ENCODE measurements at places on chromosomes 1 and 21. TPM values are rescaled to one million over a fixed set of nuclear protein-coding genes. Genes with fewer than 3 reads are reported as not detected.

DNA sequence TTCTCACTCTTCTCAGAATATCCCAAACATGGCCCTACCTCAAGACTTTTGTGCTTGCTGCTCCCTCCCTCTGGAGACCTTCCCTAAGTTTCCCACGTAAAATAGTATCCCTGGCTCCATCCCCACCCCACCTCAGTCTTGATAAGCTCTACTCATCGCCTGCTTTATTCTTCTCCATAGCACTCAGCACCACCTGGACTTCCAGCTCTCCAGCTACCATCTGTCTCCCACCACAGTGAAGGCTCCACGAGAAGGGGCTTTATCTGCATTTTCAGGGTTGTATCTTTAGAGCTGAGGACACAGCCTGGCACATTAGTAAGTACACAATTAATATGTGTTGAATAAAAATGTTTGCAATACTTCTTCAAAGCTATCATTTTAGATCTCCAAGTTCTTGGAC is 37.8 kb downstream of the MAB21L3 start:
- no peaks in the 10 kb centered on the region for H3K27me3 ChIP-seq
- H3K4me3 ChIP-seq, result no peak overlapping the region
- no peaks in the 10 kb centered on the region for H3K36me3 ChIP-seq
- no peaks in the 10 kb centered on the region for H3K4me1 ChIP-seq
- DNase-seq, result no peak

- H3K36me3 ChIP-seq, result no peaks in the 10 kb centered on the region
- H3K27me3 ChIP-seq, result no peaks in the 10 kb centered on the region
- H3K27ac ChIP-seq, result peak overlapping the region; percentile 48
- H3K4me3 ChIP-seq, result no peak overlapping the region
- H3K4me1 ChIP-seq, result peaks cover 7% of the 10 kb centered on the region
These were observed 17.7 kb downstream of the PTPRC start for GRCh38 chr1:198656500-198656932.

- no peak overlapping the region for H3K27ac ChIP-seq
- H3K4me1 ChIP-seq, result no peaks in the 10 kb centered on the region
- no peak for DNase-seq
- H3K27me3 ChIP-seq, result no peaks in the 10 kb centered on the region
These were observed 71.9 kb downstream of the NTMT2 start for GRCh38 chr1:170217517-170218256.

DNA sequence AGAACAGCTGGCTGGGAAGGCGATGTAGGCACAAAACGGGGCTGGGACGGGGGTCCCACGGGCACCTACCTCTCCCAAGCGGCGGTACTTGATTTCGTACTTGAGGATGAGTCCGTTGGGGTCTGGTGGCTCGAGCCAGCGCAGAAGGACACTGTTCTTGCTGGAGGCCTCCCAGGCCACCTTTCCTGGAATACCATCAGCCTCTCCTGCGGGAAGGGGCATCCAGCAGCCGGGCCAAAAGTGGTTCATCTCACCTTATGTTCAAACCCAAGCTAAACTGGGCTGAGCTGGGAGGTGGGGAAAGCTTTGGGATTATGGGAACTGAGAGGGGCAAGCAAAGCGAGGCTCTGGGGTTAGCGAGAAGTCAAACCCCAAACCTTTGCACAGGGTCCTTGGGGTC is 14.3 kb downstream of the INSRR start:
- DNase-seq, result no peak
- no peaks in the 10 kb centered on the region for H3K27me3 ChIP-seq
- H3K4me1 ChIP-seq, result no peaks in the 10 kb centered on the region
- no peaks in the 10 kb centered on the region for H3K36me3 ChIP-seq
- H3K4me3 ChIP-seq, result no peak overlapping the region

DNA sequence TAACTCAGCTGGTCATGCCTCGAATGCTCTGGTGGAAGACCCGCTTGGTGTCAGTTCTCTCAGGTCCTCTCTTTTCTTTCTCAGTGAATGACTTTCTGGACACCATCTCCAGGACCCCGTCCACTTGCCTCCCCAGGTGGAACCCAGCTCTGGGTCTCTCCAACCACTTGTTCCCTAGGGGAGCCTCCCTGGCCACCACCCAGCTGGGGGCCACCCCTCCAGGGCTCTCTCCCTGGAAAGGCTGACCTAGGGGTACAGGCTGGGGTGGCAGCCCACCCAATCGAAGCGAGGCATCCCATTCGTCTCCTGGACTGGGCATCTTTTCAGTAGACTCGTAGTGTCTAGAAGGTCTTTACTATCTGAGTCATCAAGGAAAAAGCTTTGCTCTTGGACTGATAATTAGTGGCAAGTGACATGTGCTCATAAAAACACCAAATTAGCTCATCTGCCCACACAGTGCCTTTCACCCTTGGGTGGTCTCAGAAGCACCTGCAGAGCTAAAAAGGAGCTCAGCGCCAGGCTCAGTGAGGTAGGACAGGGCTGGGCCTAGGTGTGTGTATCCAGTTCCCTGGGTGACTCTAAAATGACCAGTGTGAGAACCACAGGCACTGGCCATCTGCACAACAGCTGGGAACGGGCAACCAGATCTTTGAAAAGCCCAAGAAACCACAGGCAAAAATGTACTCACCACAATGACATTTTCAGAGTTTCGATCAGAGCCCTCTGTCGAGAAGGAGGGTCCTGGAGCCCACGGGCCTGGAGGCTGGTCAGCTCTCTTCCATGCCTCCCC is 2.4 kb upstream of the PDXK start:
- no peak for DNase-seq
- no peaks in the 10 kb centered on the region for H3K27me3 ChIP-seq
- peaks cover 23% of the 10 kb centered on the region for H3K4me1 ChIP-seq
- H3K4me3 ChIP-seq, result no peak overlapping the region

GRCh38 chr1:230308039-230308438 is 118.1 kb downstream of the PGBD5 start:
- no peaks in the 10 kb centered on the region for H3K27me3 ChIP-seq
- DNase-seq, result no peak
- no peaks in the 10 kb centered on the region for H3K36me3 ChIP-seq
- no peaks in the 10 kb centered on the region for H3K4me1 ChIP-seq

DNA sequence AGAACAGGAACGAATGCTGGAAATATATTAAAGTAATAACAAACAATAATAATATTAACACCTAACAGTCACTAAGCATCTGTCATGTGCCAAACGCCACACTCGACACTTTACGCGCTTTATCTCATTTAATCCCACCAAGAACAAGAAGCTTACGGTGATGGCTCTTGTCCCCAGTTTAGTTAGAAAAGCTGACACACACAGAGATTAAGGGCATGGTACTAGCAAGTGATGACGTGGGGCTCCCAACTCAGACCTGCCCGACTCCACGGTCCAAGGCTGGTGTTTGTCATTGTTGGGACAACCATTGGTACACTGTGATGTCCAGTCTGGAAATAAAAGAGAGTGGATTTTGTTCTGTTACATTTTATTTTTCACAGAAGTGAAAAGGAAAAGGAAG is 41.1 kb upstream of the KIF26B start:
- no peaks in the 10 kb centered on the region for H3K36me3 ChIP-seq
- no peak for DNase-seq
- no peak overlapping the region for H3K27ac ChIP-seq
- H3K4me3 ChIP-seq, result no peak overlapping the region

- DNase-seq, result no peak
- H3K36me3 ChIP-seq, result no peaks in the 10 kb centered on the region
- no peaks in the 10 kb centered on the region for H3K4me1 ChIP-seq
- H3K27me3 ChIP-seq, result no peaks in the 10 kb centered on the region
- H3K4me3 ChIP-seq, result no peak overlapping the region
- H3K27ac ChIP-seq, result no peak overlapping the region
These were observed 17.6 kb upstream of the CCT8 start for GRCh38 chr21:29091033-29091432.

The LYST gene
- 75.2 TPM for total RNA-seq

The CCDC24 gene
- total RNA-seq, result 24.4 TPM

The TRIM63 gene
- total RNA-seq, result not detected

The AGMAT gene
- 3.1 TPM for total RNA-seq
